ENCODE measurements at places on chromosomes 1 and 21.

- DNase-seq: no peak
These were observed 100.4 kb upstream of the ETV3 start for GRCh38 chr1:157238585-157238984.

- DNase-seq: peak; percentile 85
These were observed 927 bp downstream of the WNT9A start for GRCh38 chr1:227946624-227947385.

DNA sequence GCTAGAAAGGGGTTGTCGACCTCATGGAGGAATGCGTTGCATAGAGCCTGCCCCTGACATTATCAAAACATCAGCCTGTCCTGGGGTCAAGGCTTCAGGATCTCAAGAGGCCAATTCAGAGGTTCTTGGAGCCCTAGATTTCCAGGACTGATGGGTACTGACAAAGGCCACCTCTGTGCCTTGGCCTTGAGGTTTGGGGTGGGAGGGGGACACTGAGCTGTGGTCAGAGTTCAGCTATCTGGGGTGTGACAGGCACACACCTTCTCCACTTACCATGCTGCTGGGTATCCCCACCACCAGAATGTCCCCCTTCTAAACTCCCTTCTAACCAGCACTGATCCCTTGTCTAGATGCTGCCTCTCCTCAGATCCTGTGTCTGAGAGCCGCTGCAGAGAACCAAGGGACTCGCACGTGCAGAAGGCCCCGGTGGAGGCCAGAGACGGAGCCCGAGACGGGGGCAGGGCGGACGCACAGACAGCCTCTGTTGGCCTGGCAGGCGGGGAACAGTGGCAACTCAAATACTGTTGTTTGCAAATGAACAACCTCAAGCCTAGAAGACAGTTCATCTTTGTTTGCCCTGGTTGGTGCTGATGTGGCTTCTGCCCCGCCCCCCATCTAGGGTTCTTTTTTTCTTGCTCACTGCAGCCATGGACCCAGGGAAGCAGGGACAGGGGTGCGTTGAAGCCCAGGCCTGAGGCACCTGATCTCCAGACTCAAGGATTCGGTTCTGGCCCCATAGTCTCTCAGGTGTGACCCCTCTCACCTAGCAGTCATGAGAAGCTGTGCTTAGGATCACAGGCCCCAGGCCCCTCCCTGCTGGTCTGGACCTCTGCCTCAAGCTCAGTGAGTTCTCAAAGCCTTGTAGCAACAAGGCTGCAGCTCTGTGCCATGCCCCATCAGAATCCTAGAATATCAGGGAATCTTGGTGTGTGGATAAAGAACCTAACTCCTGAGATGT, 28.1 kb upstream of the CSF1 start:
- DNase-seq: no peak

DNA sequence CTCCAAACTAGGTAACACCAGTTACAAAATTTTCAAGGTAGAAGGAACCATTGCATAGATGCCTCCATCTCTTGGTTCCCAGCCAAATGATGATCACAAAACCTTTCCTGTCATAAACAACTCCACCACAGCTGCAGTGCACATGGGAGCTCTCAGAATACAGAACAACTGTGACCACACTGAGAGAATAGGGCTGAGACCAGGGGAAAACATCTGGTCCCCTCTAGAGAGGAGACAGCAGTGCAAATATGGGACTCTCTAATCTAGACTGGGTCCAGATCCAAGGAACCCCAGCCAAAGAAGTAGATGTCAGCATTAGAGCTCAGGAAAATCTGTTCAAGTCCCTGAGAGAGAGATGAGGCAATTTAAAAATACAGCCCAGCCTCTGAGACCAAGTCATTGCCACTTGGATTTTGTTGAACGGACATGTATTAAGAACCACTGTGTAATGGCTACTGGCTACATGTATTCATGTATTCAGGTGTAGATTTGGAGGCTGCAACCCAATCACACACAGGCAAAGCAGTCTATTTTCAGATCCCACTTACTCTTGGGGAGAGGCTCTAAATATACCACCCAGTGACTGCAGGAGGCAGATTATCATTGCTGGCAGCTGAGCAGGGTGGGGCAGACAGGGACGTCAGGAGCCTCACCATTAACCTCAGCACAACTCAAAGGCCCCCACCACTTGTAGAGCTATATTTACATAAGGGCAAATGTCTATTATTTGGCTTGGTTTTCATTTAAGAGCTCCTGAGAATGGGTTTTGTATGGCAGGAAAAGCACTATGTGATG, 7.6 kb upstream of the RXRG start:
- DNase-seq: peak; percentile 47

GRCh38 chr1:108897865-108898720, 21.3 kb downstream of the GPSM2 start:
- DNase-seq: peak; percentile 35

- no peak for DNase-seq
These were observed 214.1 kb downstream of the NUF2 start for GRCh38 chr1:163535807-163536206.

- DNase-seq: no peak
These were observed 34.8 kb downstream of the TTLL7 start for GRCh38 chr1:83964153-83964552.

DNA sequence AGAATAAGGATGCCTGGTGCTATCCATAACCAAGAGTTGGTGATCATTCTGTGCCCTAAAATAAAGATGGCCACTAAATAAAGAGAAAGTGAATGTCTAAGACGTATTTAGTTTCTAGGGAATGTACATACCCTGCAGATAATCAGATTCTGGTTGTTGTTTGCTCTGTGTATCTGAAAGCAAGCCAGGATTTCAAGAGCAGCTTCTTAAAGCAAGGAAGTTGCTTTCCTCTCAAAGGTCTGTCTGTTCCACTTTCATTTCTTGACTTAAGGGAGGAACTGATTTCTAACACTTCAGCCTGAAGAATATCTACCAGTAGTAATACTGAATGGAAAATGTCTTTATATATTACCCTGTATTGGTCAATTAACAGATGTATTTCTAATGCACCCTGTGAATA, 88.8 kb downstream of the KIF1B start:
- no peak for DNase-seq

- DNase-seq: no peak
These were observed 42.9 kb upstream of the MAN1A2 start for GRCh38 chr1:117324357-117324756.

DNA sequence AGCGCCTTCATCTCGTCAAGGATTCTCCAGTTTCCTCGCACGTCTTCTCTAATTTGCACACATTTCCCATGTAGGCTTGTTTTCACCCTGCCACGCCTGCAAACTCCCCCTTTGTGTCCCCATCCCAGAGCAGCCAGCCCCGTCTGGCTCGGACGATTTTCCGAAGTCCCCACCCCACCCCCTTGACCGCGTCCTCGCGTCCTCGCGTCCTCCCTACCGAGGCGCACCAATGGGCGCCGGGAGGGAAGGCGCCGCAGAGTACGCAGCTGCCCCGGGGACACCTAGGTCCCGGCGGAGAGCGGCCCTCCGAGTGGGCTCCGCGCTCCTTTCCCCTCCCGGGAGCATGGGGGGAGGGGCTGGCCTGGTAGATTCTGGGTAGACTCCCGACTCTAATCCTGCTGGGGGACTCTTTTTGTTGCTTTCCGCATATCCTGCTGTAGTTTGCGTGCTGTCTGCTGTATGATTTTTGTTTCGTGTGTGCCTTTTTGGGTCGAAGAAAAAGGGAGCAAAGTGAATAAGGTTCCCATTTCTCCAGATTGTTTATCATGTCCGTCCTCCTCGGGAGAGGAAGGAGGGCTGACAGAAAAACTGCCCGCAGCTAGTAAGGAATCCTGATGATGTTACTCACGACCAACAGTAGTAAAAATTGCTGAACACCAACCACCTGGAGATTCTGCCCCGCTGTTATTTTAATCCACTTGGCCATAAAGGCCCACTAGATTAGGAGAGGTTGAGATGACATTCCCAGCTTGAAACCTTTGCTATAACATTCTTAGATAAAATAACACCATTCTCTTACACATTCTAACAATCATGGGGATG, 1.5 kb downstream of the CACHD1 start:
- DNase-seq: peak; percentile 73

DNA sequence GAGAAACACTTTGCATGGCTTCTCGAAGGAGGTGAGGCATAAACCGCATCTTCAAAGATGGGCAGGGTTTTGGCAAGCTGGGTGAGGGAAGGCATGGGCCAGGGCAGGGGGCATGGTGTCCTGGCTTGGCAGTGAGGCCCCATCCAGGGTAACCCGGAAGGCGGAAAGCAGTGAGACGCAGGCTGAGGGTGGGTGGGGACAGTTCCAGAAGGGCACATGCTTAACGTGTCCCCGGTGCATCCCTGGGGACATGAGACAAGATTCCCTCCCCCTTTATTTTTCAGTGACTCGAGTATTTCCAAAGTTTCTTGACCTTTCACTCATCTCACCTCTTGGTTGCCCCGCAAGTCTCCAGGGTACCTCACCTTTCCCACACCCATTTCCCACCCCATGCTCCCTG, 122.8 kb upstream of the SLC25A33 start:
- DNase-seq: no peak
